ENCODE measurements at places on chromosomes 3 and 15. TPM values are rescaled to one million over a fixed set of nuclear protein-coding genes. Genes with fewer than 3 reads are reported as not detected.

The KNL1 gene
- 7.9 TPM for total RNA-seq

The EBLN2 gene
- 5.5 TPM for total RNA-seq

The CILP gene
- total RNA-seq, result not detected

The ZIC4 gene
- total RNA-seq, result not detected

The ARHGAP11A gene
- total RNA-seq, result 38.6 TPM

The KIF15 gene
- 5.6 TPM for total RNA-seq

The GADL1 gene
- not detected for total RNA-seq

DNA sequence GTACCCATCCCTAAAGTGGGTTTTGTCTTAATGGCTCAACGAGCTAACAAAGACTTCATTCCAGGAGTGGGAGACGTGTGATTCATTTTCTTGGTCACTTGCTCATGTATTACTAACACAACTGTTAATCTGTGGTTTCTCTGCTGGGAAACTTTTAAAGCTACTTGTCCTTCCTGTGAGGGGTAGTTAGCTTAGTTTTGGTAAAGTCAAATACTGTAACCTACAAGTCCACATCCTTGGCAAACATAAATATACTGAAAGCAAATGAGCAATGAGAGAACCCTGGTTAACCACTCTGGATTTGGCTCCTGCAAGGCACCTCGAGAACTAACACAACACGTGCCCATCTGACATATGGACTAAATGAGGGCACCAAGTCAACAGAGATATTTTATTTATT, 19.9 kb downstream of the NOX5 start:
- no peaks in the 10 kb centered on the region for H3K27me3 ChIP-seq
- peaks cover 5% of the 10 kb centered on the region for H3K4me1 ChIP-seq

DNA sequence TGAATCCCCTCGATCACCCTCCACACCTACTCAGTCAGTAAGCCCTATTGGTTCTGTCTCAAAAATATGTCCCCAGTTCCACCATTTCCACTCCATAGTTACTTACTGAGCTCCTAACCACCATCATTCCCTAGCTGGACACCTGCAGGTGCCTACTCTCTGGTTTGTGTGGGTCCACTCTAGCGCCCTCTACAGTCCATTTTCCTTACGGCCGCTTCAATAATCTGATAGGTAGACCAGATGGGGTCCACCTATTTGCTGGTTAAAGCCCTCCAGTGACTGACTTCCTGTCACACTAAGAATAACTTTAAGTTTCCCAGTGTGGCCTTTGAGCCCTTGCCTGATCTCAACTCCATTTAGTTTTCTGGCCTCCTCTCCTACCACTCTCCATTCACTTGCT, 5.0 kb downstream of the GXYLT2 start:
- no peaks in the 10 kb centered on the region for H3K27me3 ChIP-seq
- peaks cover 34% of the 10 kb centered on the region for H3K4me1 ChIP-seq
- H3K4me3 ChIP-seq, result no peak overlapping the region

GRCh38 chr3:46960081-46960701, 16.4 kb downstream of the CCDC12 start:
- H3K4me1 ChIP-seq, result peaks cover 29% of the 10 kb centered on the region
- DNase-seq, result peak; percentile 21
- H3K36me3 ChIP-seq, result peaks cover 9% of the 10 kb centered on the region
- peak overlapping the region; percentile 87 for H3K27ac ChIP-seq

- no peak overlapping the region for H3K27ac ChIP-seq
- no peaks in the 10 kb centered on the region for H3K36me3 ChIP-seq
- DNase-seq, result no peak
- no peak overlapping the region for H3K4me3 ChIP-seq
- H3K4me1 ChIP-seq, result no peaks in the 10 kb centered on the region
Observed at GRCh38 chr3:134693804-134694203, 43.0 kb upstream of the KY start.

DNA sequence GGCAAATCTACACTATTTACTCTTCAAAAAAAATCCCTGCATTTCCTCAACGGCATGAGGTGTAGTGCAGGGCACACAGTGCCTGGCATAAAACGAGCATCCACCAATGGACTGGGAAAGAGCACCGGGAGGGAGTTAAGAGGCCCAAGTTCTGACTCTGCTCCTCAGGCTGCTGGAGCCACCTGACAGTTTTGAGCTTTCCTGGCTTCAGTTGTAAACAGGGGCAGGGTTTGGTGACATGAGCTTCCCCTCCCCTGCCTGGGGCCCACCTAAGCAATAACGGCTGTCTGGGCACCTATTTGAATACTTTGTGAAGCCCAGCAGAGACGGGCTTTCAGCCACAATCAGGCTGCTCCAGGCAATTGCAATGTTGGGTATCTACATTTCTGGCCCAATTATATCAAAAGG, 16.4 kb downstream of the CA12 start:
- peaks cover 5% of the 10 kb centered on the region for H3K4me1 ChIP-seq
- DNase-seq, result no peak
- no peak overlapping the region for H3K27ac ChIP-seq
- no peaks in the 10 kb centered on the region for H3K27me3 ChIP-seq
- H3K4me3 ChIP-seq, result no peak overlapping the region

GRCh38 chr3:128489674-128489926, 3.4 kb downstream of the GATA2 start:
- peaks cover 4% of the 10 kb centered on the region for H3K4me1 ChIP-seq
- H3K36me3 ChIP-seq, result no peaks in the 10 kb centered on the region
- peak overlapping the region; percentile 52 for H3K4me3 ChIP-seq
- no peak overlapping the region for H3K27ac ChIP-seq
- DNase-seq, result no peak

GRCh38 chr3:197149-197827, 725 bp downstream of the CHL1 start:
- DNase-seq, result no peak
- no peaks in the 10 kb centered on the region for H3K36me3 ChIP-seq
- H3K27me3 ChIP-seq, result no peaks in the 10 kb centered on the region
- H3K4me3 ChIP-seq, result no peak overlapping the region
- H3K4me1 ChIP-seq, result no peaks in the 10 kb centered on the region

- no peak for DNase-seq
- peaks cover 33% of the 10 kb centered on the region for H3K27me3 ChIP-seq
- no peaks in the 10 kb centered on the region for H3K36me3 ChIP-seq
- H3K4me3 ChIP-seq, result no peak overlapping the region
- no peak overlapping the region for H3K27ac ChIP-seq
Observed at GRCh38 chr3:194775266-194775665, 89.6 kb downstream of the FAM43A start.

GRCh38 chr3:195254454-195255175, 16.3 kb downstream of the XXYLT1 start:
- DNase-seq, result no peak
- H3K36me3 ChIP-seq, result no peaks in the 10 kb centered on the region
- no peaks in the 10 kb centered on the region for H3K27me3 ChIP-seq
- no peaks in the 10 kb centered on the region for H3K4me1 ChIP-seq

GRCh38 chr3:27431116-27431515, 53.1 kb downstream of the SLC4A7 start:
- H3K27me3 ChIP-seq, result no peaks in the 10 kb centered on the region
- H3K36me3 ChIP-seq, result peaks cover 26% of the 10 kb centered on the region
- peak overlapping the region; percentile 90 for H3K27ac ChIP-seq
- peak; percentile 97 for DNase-seq
